HAP-1 (cell line): ENCODE measurements at places on chromosomes 7 and 10.

DNA sequence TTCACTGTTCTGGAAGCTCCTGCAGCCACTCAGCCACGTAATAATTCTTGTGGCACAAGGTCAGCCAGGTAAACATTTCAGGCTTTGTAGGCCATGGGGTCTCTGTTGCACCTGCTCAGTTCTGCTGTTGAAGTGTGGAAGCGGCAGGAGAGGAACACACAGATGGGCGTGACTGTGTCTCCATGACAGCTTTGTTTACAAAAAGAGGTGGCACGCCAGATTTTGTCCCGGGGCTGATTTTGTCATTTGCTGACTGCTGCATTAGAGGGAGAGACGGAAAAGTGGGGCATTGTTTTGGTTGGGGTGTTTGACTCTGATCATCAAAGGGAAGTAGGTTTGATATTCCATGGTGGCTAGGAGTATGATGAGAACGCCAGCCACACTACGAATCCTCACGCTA, 103.1 kb downstream of the PRKAG2 start:
- no peak for DNase-seq

DNA sequence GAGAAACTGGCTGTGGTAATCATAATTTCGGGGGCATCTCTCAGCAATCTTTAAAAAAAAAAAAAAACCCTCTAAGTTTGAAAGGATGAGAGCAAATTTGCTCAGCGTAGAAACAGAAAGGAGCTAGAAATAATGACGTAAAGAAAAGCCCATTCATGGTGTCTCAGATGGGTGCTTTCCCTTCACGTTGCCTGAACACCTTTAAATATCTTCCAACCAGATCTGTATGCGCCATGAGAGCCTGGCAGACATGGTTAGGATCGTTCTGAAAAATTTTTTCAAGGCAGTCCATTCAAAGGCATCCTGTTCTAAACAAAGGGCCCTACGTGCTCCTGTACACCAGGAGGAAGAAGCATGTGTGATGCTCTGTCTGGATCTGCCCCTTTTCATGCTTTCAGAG, 141.2 kb upstream of the C1QL3 start:
- DNase-seq, result no peak

DNA sequence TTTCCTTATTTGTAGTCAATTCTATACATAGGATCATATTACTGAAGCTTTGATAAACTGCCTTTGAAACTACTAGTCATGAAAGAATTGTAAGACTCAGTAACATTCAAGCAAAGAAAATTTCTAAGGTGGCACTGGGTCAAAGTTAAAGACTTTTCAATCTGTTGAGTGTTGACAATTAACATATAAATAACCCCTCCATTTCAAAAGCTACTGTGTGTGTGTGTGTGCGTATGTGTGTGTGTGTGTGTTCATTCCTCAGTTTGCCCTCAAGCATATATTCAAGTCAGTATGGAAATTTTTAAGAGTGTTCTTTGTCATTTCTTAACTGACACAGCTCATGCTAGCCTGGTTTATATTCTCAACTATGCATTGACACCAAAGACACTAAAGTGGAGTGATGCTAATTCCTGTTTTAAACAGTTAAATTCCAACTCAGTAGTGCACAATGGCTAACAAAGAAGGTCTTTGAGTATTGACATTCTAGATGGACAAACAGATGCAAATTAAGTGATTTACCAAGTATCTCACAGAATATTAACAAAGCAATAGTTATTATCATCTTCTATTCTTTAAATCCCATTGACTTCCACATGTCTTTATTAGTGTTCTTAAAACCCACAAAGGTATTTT, 314.8 kb upstream of the GRM3 start:
- DNase-seq, result peak; percentile 99

DNA sequence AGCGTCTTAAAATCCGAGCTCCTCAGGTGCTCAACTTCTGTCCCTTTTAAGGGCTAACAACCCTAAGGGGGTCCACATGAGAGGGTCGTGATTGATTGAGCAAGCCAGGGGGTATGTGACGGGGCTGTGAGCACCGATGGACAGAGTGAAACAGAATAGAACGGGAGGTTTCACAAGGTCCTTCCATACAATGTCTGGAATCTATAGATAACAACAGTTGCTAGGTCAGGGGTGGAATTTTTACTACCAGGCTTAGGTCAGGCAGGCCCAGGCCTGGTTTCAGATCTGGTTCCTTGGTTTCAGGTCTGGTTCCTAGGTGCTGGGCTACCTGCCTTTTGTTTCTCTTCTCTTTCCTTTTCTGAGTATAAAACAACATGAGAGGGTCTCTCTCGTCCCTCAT, 80.9 kb downstream of the PTN start:
- DNase-seq, result no peak

- no peak for DNase-seq
These were observed 928.1 kb downstream of the CCSER2 start for GRCh38 chr10:85256481-85256880.

- no peak for DNase-seq
These were observed 537.4 kb upstream of the PHF14 start for GRCh38 chr7:10436302-10436701.

DNA sequence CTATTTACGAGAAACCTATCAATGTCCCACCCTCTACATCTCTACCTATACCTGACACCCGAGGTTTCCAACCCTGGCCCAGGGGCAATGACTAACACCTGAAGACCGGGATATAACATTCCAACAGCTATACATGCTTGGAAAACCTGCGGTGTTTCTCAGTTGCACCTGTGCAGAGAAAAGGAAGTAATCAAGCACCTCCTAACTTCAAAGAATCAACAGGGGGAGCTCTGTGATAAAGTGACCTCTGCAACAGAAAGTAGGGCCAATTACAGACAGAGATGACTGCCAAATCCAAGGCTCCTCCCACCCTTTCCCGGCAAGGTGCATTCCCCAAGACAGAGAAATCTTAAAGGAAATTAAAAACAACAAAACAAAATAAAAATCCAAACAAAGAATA, 41.3 kb downstream of the CCDC6 start:
- DNase-seq, result peak; percentile 22

GRCh38 chr10:56296618-56297017, 64.4 kb downstream of the ZWINT start:
- DNase-seq, result peak; percentile 11

- no peak for DNase-seq
These were observed 6.9 kb upstream of the HYCC1 start for GRCh38 chr7:23020742-23021401.

DNA sequence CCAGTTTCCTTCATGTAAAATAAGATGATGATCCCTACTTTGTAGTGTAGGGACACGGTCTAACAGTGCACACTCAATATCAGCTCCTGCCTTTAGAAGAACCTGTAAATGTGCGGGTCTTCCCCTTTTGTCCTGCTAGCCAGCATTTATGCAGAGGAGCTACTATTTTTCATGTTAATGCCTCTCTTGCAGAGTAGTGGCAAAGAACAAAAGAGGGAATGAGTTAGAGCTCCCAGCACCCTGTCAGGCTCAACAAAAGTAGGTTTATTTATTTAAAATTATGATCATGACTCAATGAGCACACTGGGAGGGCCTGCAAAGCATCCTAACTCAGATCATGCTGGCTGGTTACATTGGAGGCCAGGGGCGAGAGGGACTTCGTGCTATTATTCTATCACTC, 414.5 kb upstream of the COBL start:
- peak; percentile 76 for DNase-seq

GRCh38 chr7:139953229-139953628, 109.5 kb downstream of the PARP12 start:
- DNase-seq, result no peak

DNA sequence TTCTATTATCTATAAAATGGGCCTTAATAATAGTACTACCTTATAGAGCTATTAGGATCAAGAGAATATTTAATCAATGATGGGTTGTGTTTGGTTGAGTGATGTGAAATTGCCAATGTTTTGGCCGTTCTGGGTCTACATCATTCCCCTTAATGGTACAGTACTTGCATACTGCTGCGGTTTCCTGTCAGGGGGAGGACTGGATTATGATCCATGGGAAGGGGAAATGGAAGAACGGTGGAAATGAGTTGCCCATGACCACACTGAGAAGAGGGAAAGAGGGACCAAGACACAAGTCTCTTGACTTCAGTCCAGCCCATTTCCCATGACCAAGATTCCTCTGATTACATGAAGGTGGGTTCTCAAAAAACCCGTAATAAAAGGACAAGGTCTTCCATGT, 999 bp upstream of the MRPS24 start:
- DNase-seq, result no peak

DNA sequence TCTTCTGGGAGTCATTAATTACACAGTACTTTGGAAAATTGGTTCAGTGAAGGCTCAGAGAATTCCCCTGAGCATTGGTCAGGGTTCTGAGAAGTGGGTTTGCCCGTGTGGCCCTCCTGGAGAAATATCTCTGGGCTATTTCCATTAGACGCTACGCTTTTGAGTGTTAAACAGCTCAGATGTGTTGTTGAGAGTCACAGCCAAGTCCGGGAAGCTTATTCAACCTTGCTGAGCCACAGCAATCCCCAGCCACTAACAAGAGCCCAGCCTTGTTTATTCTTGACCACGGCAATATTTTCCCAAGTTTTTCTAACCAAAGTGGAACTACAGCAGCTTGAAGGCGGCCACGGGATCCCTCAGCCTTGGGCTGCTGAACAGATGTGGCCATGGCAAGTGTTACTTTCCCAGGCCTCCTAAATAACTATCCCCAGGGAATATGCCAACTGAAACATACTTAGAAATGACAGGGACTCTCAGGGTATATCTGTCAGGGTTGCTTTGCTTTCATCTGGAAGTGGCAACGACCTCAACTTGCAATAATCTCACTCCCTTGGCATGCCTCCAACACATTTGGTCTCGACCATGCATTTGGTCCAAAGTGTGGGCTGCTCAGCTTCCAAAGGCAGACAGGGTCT, 214.7 kb downstream of the EMX2 start:
- no peak for DNase-seq

DNA sequence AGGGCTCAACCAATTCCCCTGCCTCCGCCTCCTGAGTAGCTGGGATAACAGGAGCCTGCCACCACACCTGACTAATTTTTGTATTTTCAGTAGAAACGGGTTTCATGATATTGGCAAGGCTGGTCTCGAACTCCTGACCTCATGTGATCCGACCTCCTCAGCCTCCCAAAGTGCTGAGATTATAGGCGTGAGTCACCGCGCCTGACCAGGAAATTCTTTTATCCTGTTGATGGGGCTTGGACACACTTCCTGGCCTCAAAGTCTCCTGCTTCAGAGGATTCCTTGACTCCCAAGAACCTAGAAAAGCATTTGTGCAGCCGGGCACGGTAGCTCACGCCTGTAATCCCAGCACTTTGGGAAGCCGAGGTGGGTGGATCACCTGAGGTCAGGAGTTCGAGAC, 16.2 kb downstream of the ZNF425 start:
- no peak for DNase-seq

DNA sequence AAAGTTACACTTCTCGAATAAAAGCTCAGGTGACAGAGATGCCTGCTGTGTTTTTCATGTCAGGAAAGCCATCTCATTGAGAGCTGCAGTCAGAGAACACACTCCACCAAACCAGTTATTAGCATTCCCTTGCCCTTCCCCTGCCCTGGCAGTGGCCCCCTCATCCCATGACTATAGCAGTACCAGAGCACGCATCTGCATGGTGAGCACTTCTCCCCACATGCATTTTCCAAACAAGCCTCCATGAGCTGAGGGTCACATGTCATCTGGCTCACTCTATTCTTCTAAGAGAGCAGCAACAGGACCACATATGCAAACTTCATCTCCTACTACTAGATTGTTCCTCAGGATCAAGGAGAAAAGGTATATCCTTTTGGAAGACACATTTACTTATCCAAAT, 42.4 kb upstream of the FGL2 start:
- DNase-seq, result no peak

- DNase-seq, result no peak
These were observed 64.6 kb downstream of the COA1 start for GRCh38 chr7:43664681-43665080.

GRCh38 chr7:79513261-79513660, 59.8 kb upstream of the MAGI2 start:
- DNase-seq, result no peak

DNA sequence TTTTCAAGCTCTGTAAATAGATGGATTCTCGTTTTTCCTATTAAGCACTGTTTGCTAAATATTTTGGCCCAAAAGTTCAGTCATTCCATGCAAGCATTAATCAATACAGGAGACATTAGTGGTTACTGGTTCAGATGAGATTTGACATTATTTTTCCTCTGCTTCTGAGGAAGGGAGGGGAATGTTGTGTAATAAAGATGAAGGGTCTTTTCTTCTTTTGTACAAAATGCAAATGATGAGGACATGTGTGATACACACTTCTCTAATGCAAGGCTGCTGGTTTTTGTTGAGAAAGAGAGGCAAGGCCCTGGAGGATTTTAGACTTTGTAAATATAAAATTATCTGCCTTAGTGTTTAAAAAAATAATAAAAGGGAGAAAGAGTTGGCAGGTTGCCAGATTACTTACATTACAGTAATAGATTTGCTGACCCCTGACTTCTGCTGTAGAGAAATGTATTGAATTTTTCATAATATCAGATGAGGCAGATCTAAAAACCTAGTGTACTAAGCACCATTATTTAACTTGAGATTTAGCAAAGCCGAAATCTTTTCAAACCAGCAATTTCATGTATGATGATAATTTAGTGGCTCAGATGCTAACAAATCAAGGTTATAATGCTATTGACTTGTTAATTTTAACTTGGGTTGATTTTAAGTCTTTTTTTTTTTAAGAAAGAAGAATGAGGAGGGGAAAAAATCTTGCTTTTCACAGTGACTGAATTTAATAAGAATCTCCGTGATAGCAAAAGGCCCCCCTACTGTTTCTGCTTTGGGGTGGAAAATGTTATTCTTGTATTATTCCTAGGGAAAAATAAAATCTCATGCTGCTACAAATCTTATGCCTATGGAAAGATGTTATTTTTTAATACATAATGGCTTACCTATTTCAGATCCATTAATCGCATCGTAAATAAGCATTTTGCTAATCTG, 180.1 kb downstream of the ARID5B start:
- peak; percentile 51 for DNase-seq

GRCh38 chr10:81108516-81109199, 571.0 kb downstream of the SH2D4B start:
- DNase-seq, result no peak

- DNase-seq, result no peak
These were observed 35.3 kb upstream of the PCBD1 start for GRCh38 chr10:70923696-70924095.

DNA sequence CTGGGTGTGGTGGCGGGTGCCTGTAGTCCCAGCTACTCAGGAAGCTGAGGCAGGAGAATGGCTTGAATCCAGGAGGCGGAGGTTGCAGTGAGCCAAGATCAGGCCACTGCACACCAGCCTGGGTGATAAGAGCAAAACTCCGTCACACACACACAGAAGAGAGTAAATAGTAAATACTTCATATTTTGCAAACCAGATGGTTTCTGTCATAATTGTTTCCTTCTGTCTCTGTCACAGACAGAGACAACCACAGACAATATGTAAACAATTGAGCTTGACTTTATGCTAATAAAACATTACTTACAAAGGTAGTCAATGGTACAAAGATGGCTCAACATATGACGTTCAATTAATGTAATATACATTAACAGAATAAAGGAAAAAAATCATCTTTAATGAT, 83.7 kb downstream of the JMJD1C start:
- DNase-seq, result no peak

GRCh38 chr7:74193054-74193453, 16.8 kb upstream of the LAT2 start:
- no peak for DNase-seq
